ENCODE measurements at places on chromosomes 6 and 20. TPM values are rescaled to one million over a fixed set of nuclear protein-coding genes. Genes with fewer than 3 reads are reported as not detected.

The DLL1 gene
- 3.7 TPM for total RNA-seq

The WFDC2 gene
- total RNA-seq = not detected

DNA sequence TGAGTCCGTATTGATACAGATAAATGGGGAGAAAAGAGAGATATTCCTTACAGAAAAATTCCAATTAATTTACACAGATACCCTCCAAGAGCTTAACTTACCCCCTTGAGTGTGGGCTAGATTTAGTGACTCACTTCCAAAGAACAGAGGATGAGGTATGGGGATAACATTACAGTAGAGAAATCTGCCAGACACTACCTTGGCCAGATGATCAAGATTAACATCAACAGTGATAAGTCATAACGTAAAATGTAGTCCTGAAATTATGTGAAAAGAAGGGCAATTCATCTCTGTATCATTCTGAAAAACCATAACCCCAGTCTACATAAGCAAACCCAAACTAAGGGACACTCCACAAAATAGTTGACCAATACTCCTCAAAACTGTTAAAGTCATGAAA, 69.3 kb downstream of the PDSS2 start:
- DNase-seq = no peak
- H3K4me1 ChIP-seq = no peaks in the 10 kb centered on the region
- H3K27me3 ChIP-seq = no peaks in the 10 kb centered on the region
- no peak overlapping the region for H3K4me3 ChIP-seq
- no peak overlapping the region for H3K27ac ChIP-seq

The TMX4 gene
- total RNA-seq = 43.6 TPM

The DPPA5 gene
- total RNA-seq = not detected

The RFX6 gene
- not detected for total RNA-seq

DNA sequence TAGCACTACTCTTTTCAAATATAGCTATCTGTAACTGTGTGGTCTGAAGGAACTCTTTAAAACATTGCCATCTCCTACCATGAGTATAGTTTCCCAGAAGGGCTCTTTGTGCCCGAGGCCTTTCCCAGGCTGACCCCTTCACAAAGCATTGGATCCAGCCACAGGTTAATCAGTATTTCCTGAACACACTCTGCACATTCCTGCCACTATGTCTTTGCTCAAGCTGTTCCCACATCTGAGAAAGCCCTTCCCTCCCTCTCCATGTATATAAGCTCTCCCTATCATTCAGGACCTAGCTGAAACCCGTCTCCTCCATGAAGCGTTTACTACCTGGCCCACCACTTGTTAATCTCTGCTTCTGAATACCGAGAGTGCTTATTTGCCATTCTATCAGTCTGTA, 47.8 kb upstream of the PKHD1 start:
- no peak for DNase-seq
- H3K27me3 ChIP-seq = no peaks in the 10 kb centered on the region
- H3K36me3 ChIP-seq = no peaks in the 10 kb centered on the region
- peaks cover 30% of the 10 kb centered on the region for H3K4me1 ChIP-seq

The SLPI gene
- 617 TPM for total RNA-seq

- DNase-seq = no peak
- no peak overlapping the region for H3K4me3 ChIP-seq
- no peaks in the 10 kb centered on the region for H3K36me3 ChIP-seq
- H3K27me3 ChIP-seq = no peaks in the 10 kb centered on the region
- no peaks in the 10 kb centered on the region for H3K4me1 ChIP-seq
- no peak overlapping the region for H3K27ac ChIP-seq
These were observed 329.0 kb upstream of the NRSN1 start for GRCh38 chr6:23797041-23797440.

- no peak overlapping the region for H3K4me3 ChIP-seq
- no peak for DNase-seq
- H3K4me1 ChIP-seq = peaks cover 11% of the 10 kb centered on the region
- H3K27ac ChIP-seq = no peak overlapping the region
These were observed 26.8 kb downstream of the MAPK14 start for GRCh38 chr6:36054415-36054814.

DNA sequence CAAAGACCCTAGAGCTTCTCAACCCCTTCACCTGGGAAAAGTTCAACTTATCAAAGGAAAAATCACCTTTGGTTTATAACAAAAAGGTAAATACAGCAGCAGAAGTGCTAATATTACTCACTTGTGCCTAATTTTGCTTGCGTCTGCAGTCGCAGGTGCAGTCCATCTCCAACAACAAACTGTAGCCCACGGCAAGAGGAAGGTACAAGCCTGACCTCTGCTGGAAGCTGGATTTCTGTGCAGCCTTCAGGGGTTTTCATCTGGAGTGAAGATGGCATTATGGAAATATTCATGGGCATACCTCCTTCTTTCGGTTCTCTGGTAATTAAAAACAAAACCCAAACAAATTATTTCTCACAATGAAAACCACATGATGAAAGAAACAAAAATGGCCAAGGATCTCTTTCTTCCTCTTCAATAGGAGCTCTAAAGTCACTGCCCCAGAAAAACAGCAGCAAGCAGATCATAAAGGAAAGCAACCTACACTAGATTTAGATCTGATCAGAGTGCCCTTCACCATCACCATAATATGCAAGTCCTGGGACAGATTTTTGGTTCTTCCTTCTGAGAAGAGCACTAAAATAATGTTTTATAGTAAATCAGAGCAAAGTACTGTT, 7.8 kb downstream of the UBE3D start:
- no peak for DNase-seq
- no peaks in the 10 kb centered on the region for H3K27me3 ChIP-seq
- H3K27ac ChIP-seq = no peak overlapping the region
- no peaks in the 10 kb centered on the region for H3K4me1 ChIP-seq
- no peak overlapping the region for H3K4me3 ChIP-seq
